ENCODE measurements at places on chromosomes 2 and 18.

- DNase-seq = no peak
Measured at GRCh38 chr2:158212301-158212700, 110.6 kb downstream of the UPP2 start.

GRCh38 chr18:51350081-51350480 lies 152.6 kb upstream of the MEX3C start:
- no peak for DNase-seq

- DNase-seq = no peak
Measured at GRCh38 chr2:140539242-140539875, 1591.5 kb downstream of the LRP1B start.

DNA sequence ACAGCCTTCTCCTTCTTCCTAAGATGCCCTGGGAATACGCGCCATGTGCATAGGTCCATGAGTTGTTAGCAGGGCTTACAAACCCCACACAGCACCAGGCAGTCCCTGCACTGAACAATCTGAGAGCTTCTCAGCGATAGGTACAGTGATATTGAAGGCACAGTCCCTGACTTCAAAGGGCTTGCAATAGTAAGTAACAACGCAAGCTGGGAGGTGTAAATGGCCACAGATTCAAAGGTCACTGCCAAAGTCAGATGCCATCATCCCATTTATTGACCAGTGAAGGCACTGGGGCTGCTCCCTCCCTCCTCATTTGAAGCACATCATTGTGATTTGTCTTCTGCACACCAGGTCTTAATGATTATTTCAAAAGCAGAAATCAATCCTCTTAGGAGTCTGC lies 541 bp upstream of the SCYGR3 start:
- no peak for DNase-seq

DNA sequence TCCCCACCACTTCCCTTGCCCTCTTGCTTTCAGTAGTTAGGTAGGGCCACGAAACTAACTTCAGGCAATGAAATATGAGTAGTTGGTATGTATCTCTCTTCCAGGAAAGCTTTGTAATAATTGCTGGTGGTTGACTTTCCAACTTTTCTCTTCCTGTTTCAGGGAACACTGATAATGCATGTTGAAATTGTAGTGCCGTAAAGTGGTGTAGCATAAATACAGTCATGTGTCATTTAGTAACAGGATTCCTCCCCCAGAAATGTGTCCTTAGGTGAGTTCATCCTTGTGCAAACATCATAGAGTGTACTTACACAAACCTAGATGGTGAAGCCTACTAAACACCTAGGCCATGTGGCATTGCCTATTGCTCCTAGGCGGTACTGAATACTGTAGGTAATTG lies 429.2 kb downstream of the PID1 start:
- DNase-seq = no peak
